Tibial nerve (tissue), 4 donors: ENCODE measurements at places on chromosomes 1 and 21.

DNA sequence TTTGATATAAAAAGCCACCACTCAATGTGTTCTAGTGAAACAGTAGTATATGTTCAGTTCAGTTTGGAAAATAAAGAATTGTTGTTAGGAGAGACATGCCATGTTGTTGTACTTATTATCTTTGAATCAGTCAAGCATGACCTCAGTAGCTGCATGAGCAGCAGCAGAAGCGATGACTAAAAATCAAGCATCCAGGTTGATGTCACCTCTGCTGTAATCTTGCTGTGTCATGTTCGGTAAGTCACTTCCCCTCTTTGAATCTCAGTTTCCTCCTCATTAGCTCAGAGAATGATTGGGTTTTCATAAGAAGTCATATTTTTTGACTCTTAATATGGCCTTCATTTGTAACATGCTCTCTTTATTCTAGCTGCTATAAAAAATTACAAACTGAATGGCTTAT, 428.4 kb upstream of the B3GALT2 start:
- DNase-seq = no peak

DNA sequence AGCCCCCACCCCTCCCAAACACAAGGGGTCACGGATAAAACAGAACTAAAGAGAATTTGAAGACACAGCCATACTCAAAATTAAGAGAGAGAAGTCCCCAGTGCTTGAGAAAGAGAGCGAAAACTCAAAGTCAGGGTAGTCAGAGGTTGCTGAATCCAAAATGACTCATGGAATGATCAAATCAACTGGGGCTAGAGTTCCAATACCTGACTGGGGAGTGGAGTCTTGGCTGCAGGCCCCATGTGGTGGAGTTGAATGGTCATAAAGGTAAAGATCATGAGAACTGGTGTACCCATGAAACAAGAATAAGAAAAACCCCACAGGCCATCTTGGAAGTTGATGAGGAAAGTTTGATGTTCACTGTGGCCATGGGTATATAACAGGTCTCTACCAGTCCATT, 84.5 kb upstream of the LRRN2 start:
- DNase-seq = no peak

GRCh38 chr1:109659145-109659544, 3.2 kb downstream of the GSTM4 start:
- no peak for DNase-seq

DNA sequence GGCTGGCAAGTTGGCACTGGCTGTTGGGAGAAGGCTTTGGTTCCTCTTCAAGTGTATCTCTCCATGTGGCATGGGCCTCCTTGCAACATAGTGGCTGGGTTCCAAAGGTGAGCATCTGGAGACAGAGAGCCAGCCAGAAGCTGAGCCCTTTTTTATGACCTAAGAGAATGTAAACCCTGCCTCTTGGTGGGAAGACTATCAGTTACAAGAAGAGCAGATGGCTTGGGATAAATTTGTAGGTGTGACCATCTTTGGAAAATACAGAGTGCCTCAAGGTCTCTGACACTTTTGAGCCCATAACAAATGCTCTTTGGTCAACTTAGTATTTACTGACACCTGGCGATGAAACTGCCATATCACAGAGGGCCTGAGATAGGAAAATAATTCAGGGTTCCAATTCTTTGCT, 31.4 kb upstream of the PRELP start:
- DNase-seq = no peak

- DNase-seq = no peak
These were observed 171.2 kb downstream of the SEC16B start for GRCh38 chr1:177798614-177799013.

DNA sequence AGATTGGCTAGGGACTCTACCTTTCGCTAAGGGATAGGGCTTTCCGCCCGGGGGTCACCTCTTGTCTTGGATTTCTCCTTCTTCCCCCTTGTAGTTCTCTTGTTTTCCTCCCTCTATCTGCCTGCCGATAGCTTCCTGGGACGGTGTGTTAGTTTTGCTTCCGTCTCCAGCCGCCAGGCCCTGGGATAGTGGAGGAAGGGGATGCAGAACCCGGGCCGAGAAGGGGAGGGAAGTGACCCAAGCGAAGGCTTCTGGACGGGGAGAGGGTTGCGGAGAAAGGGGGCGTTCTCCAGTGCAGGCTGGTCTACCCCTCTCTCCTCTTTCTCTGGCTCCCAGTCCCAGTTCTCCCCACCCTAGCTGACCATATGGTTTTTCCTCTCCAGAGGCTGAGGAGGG, 871 bp downstream of the TUFT1 start:
- DNase-seq = no peak

- DNase-seq = no peak
These were observed 218.8 kb downstream of the RGS7 start for GRCh38 chr1:241138248-241138647.

DNA sequence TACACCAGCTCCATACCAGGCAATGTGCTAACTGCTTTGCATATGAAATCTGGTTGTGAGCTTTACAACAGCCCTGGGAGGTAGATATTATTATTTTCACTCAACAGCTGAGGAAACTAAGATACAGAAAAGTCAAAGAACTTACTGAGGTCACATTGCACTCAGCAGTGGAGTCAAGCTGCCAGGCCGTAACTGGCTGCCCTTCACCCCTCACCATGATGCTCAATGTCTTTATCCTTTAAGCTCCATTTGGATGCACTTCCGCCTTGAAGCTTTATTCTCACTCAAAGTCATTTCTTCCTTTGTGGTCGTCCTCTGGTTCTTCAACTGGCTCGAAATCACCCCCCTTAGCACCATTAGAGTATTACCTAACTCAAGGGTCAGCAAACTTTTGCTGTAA, 81.7 kb upstream of the RALGPS2 start:
- DNase-seq = no peak

- DNase-seq = no peak
These were observed 53.1 kb downstream of the DOP1B start for GRCh38 chr21:36209626-36210171.

DNA sequence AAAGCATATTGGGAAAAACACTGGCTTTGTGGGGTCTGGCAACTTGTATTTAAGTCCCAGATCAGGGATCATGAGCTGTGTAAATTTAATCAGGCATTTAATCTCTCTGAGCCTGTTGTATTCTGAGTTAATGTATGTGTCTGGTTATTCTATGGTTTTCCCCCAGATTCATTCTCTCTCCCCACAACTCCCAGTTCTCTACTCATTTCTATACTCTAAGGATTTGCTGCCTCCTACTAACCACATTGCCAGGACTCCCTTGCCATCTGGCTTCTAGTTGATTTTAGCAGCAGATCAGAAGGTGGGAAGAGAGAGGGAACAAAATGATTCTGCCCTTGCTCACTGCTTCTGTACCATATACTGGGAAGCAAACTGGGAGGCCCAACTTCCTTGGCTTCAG, 31.4 kb upstream of the S1PR1 start:
- DNase-seq = no peak

DNA sequence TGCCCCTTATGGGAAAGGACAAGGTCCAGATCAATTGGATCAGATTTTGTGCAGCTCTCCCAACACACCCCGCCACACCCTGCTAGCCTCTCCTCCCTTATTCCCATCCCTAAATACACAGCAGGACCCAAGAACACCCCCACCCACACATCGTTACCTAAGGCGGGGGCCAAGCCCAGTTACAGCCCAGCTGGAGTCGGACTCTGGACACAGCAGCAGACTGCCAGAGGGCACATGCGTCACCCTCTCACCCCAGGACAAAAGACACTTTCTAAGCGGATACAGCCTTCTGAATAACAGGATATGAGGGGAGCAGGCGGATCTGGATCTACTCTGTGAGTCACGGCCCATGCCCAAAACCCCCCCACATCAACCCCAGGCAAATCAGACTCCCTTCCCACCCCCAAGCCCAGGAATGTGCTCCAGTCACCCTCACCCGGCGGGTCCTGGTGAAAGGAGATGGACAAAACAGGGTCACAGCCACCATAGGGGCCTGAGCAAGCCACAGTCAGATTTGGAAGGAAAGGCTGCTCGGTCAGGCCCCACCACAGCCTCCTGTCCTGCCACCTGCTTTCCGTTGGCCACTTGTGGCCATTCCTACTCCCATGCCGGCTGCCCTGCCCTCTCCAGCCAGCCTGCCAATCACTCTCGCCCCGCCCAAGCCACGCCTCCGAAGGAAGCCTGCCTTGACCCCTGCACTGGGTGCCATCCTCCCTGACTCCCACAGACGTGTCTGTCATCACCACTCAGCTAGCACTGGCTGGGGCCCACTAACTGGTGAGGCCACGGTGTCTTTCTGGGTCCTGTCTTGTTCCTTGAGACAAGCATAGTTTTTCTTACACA, 4.0 kb downstream of the S100A16 start:
- peak; percentile 72 for DNase-seq

DNA sequence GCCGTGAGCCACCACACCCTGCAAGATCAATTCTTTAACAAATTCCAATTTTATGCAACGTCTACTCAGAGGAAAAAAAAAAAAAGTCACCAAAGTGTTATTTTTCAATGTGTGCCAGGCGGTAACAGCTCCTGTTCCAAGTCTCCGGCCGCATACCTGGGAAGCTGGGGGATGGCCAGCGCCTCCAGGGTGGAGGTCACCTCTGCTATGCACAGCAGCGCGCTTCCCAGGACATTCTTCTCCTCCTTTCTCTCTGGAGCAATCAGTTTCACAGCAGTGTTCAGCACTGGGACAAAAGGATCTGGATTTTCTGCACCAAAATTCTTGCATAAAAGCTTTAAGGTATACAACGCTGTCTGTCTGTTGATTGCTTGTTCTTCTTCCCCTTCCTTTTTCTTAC, 34.3 kb downstream of the LGALS8 start:
- no peak for DNase-seq

DNA sequence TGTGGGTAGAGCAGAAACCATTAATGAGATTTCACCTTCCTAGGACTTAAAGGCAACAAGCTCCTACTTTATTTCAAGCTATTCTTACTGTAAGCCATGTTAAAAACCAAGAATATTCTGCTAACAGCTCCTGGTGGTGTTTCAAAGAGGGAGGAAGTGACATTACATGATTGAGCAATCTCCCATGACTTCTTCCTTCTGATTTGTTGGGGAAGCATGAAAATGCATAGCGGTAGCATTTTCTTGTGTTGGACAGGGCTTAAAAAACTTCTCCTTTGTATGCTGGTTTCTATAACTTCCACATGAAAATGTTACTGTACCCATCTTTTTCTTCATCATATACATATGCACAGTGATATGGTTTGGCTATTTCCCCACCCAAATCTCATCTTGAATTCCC, 297.0 kb upstream of the SNX7 start:
- no peak for DNase-seq

DNA sequence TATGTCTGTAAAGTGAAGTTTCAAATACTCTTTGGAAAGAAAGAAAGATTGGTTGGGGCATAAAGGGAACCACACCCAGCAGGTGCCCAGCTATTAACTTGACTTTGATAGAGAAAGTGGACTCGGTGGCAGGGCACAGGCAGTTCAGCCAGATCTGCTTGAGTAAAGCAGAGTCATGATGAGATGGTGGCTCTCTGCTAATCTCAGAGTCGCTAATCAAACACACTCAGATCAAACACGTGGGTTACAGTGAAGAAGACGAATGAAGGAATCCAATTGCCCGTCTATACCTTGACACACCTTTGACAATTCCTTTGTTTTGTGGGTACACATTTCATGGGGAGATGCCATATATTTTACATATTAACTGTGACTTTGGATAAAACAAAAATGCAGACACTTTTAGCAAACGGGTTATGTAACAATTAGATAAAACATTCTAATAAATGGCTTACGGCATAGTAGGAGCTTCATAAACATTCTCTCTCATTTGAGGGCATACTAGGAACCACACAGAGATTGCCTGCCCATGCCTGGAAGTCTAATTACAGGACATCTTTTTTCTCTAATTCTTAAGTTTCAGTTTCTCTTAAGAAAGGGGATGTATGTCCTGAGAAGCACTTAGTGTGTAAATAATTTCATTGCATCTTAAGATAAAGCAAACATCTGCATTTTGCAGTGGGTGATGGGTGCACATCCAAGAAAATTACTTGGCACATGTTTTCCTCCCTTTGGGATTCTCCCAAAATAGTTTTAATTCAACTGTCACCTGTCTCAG, 7.2 kb downstream of the CBR1 start:
- DNase-seq = no peak
